Placental pericyte (primary cell): ENCODE measurements at places on chromosomes 3 and 15. TPM values are rescaled to one million over a fixed set of nuclear protein-coding genes. Genes with fewer than 3 reads are reported as not detected.

The LAMB2 gene
- total RNA-seq, result 303 and 395 TPM in 2 replicates

The SMCO1 gene
- not detected in 2 replicates for total RNA-seq

The CNTN4 gene
- total RNA-seq, result 2.6 and 4.0 TPM in 2 replicates

The TPRG1 gene
- total RNA-seq, result 0.57 and 2.6 TPM in 2 replicates

The TRIM42 gene
- total RNA-seq, result not detected in 2 replicates

The FGD5 gene
- total RNA-seq, result 0.14 and 0.22 TPM in 2 replicates

The LINGO1 gene
- not detected in 2 replicates for total RNA-seq

The CD86 gene
- not detected in 2 replicates for total RNA-seq

The AMIGO3 gene
- 2.1 and 2.4 TPM in 2 replicates for total RNA-seq

The CDCP1 gene
- 88.0 and 183 TPM in 2 replicates for total RNA-seq

The CCDC39 gene
- total RNA-seq, result not detected in 2 replicates

The UCN2 gene
- 2.2 and 25.1 TPM in 2 replicates for total RNA-seq

The ACAP2 gene
- 75.6 and 88.4 TPM in 2 replicates for total RNA-seq

The SEMA3G gene
- under 0.01 TPM in 2 replicates for total RNA-seq

The RARRES1 gene
- 4.2 and 14.0 TPM in 2 replicates for total RNA-seq

The GABRA5 gene
- total RNA-seq, result not detected in 2 replicates

The SCG5 gene
- 6.6 and 16.5 TPM in 2 replicates for total RNA-seq

The PLA2G4B gene
- total RNA-seq, result 0.66 and 1.7 TPM in 2 replicates

The LRRC28 gene
- total RNA-seq, result 23.2 and 23.6 TPM in 2 replicates

The TGM5 gene
- total RNA-seq, result not detected in 2 replicates

The KNG1 gene
- not detected in 2 replicates for total RNA-seq

The DNAJC19 gene
- total RNA-seq, result 16.4 and 18.9 TPM in 2 replicates

The COLQ gene
- total RNA-seq, result 0.29 and 0.66 TPM in 2 replicates

The TTLL13 gene
- not detected in 2 replicates for total RNA-seq

The TRH gene
- total RNA-seq, result not detected in 2 replicates

The IMPG2 gene
- total RNA-seq, result 0.14 and 0.22 TPM in 2 replicates

The SLC12A1 gene
- not detected in 2 replicates for total RNA-seq

The B2M gene
- total RNA-seq, result 1,563 and 4,527 TPM in 2 replicates

The CIB2 gene
- 2.4 and 3.0 TPM in 2 replicates for total RNA-seq

The CACNA2D3 gene
- total RNA-seq, result 1.7 TPM in 1 of 2 replicates, not detected in the other

The ITGA11 gene
- total RNA-seq, result 57.8 and 129 TPM in 2 replicates

The AHSG gene
- not detected in 2 replicates for total RNA-seq
